ENCODE measurements at places on chromosomes 2 and 18. TPM values are rescaled to one million over a fixed set of nuclear protein-coding genes. Genes with fewer than 3 reads are reported as not detected.

Gene TNFAIP6
- total RNA-seq, result 104 TPM

Gene STARD6
- total RNA-seq, result not detected

Gene UGT1A4
- not detected for total RNA-seq

Gene STPG4
- total RNA-seq, result 0.37 TPM

Gene AKAIN1
- total RNA-seq, result not detected

Gene TMEM169
- total RNA-seq, result 0.09 TPM

Gene EEF1B2
- 943 TPM for total RNA-seq

Gene CDH7
- under 0.01 TPM for total RNA-seq

Gene WBP1
- total RNA-seq, result 70.0 TPM

Gene SLC66A3
- total RNA-seq, result 28.4 TPM

Gene ADAM17
- 58.5 TPM for total RNA-seq

Gene AGXT
- not detected for total RNA-seq

Gene VWC2L
- not detected for total RNA-seq

Gene PRKD3
- total RNA-seq, result 47.9 TPM

Gene CD207
- total RNA-seq, result not detected

Gene DNER
- total RNA-seq, result 0.83 TPM

Gene VIL1
- not detected for total RNA-seq

Gene TUBA3E
- not detected for total RNA-seq

Gene PXDN
- 356 TPM for total RNA-seq

Gene RNF152
- total RNA-seq, result 10.5 TPM

Gene SRD5A2
- not detected for total RNA-seq

Gene CREG2
- total RNA-seq, result 0.14 TPM

Gene SIX2
- under 0.01 TPM for total RNA-seq

Gene VAMP8
- total RNA-seq, result 1.8 TPM

Gene SLC5A7
- total RNA-seq, result not detected

Gene ORC2
- total RNA-seq, result 12.3 TPM

Gene IL36G
- not detected for total RNA-seq

Gene ACADL
- 0.37 TPM for total RNA-seq

Gene CHRND
- not detected for total RNA-seq

Gene RASGRP3
- 0.71 TPM for total RNA-seq

Gene MYOM1
- total RNA-seq, result 1.3 TPM

Gene UPP2
- total RNA-seq, result not detected

Gene TRAF3IP1
- 9.9 TPM for total RNA-seq

Gene SERPINB10
- total RNA-seq, result not detected

Gene MDH1B
- total RNA-seq, result 1.4 TPM

Gene GNAL
- 0.65 TPM for total RNA-seq

Gene IKZF2
- 5.1 TPM for total RNA-seq

Gene WDR43
- 81.8 TPM for total RNA-seq

Gene ZRANB3
- 7.6 TPM for total RNA-seq

Gene COLEC11
- total RNA-seq, result 0.57 TPM

Gene PLGLB1
- total RNA-seq, result 1.8 TPM

Gene CCL20
- 0.28 TPM for total RNA-seq

Gene C2orf81
- 0.57 TPM for total RNA-seq

Gene OTOS
- not detected for total RNA-seq

Gene AQP12B
- not detected for total RNA-seq

Gene HES6
- 0.92 TPM for total RNA-seq

Gene ANKRD30BL
- total RNA-seq, result not detected

Gene COL3A1
- 5,666 TPM for total RNA-seq

Gene MAP3K19
- total RNA-seq, result not detected

Gene KCNIP3
- total RNA-seq, result 0.57 TPM

Gene EDAR
- not detected for total RNA-seq

Gene RAB6D
- total RNA-seq, result not detected

Gene IL36RN
- 0.09 TPM for total RNA-seq

Gene RBFA
- total RNA-seq, result 15.6 TPM

Gene CD302
- 6.1 TPM for total RNA-seq

Gene LAMA1
- total RNA-seq, result 55.3 TPM

Gene TUBA4A
- total RNA-seq, result 7.0 TPM

Measured in smooth muscle cell of bladder (primary cell).